Immature natural killer cell (primary cell): ENCODE measurements at places on chromosomes 7 and 10.

GRCh38 chr7:17492437-17492836 is 194.0 kb downstream of the AHR start:
- peak; percentile 2 for DNase-seq

GRCh38 chr7:130151591-130152492 is 53.4 kb downstream of the TMEM209 start:
- peak; percentile 60 for DNase-seq

DNA sequence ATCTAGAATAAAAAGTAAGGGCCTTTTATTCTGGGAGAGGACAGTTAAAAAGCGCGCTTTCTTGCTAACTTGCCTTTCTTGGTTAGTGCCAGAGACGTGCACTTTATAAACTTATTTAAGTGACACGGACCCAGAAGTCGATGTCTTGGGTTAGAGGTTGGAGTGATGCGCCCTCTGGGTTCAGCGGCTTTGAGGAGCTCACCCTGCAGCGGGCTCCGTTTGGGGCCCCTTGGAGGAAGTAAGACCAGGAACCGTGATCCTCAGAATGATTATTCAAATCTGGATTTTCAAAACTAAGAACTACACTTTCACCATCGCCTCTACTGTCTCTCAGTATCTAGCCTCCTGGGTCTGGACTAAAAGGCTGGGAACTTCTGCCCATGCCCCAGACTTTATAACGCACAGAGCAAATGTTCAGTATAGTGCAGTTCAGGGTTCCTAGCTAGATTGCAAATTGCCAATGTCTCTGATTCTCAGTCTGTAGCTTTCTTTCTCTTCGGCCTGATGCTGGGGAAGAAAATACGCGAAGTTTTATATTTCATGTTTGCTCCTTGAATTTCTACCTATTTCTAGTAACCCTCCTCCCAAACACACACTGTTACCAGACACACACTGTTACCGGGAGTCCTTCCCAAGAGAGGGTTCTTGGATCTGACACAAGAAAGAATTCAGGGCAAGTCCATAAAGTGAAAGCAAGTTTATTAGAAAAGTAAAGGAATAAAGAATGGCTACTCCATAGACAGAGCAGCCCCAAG is 18.6 kb upstream of the SMO start:
- DNase-seq: no peak

DNA sequence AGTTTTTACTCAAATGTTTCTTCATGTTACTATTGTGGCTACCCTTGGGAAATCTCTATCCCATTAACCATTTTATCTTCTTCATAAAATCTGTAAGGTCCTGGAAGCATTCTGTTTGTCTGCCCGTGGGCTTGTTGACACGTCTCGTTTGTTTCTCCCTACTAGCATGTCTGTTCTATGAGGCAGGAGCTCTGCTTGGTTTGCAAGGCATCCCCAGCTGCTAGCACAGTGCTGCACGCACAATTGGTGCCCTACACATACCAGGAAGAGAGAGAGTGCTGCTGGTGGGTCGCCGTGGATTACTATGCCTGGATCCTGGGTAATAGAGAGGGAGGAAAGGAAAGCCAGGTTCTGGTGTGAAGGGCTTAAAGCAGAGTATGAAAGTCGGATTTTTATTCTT is 166.1 kb upstream of the TNS3 start:
- DNase-seq: no peak

DNA sequence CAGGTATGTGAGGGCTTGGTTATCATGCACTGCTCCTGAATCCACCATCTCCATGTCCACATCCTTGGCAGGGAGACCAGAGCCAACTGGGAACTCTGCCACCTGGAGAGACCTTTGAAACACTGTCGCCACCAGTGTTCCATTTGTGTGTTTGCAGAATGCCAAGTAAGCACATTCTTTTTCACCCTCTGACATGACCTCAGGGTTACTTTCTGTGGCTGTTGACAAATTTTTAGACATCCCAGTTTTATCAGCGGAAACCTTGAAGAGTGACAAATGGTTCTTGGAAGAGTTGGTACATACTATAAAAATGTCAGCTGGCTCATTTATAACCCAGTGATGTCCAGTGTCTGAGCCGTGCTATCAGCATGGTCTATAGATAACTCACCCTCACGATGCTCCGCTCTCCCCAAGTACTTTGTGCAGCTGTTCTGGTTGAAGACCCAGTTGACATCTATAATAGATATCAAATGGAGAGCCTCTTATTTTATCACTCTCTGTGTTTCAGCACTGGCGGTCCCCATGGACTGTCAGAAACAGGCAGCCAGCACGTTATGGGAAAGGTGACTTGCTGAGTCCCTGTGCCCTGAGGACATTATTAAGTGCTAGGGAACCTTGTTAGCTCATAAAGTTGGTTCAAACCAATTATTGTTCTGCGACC is 563.1 kb upstream of the GALNT17 start:
- no peak for DNase-seq

DNA sequence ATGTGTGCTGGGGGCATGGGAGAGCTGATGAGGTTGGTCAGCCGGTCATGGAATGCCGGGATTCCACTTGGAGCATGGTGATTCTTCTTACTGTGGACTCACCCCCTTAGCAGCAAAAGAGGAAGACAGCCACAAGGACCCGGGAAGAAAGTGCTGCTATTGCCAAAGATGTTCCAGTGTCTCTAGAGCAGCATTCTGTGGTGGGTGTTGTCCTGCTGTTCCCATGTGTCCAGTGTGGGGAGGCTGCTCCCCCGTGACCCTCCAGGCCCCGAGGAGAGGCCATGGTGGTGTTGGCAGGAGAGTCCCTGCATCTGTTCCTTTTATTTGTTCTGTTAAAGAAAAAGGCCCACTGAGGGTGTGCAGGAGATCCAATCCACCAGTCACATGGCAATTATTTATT is 499.4 kb downstream of the RPS24 start:
- DNase-seq: no peak

DNA sequence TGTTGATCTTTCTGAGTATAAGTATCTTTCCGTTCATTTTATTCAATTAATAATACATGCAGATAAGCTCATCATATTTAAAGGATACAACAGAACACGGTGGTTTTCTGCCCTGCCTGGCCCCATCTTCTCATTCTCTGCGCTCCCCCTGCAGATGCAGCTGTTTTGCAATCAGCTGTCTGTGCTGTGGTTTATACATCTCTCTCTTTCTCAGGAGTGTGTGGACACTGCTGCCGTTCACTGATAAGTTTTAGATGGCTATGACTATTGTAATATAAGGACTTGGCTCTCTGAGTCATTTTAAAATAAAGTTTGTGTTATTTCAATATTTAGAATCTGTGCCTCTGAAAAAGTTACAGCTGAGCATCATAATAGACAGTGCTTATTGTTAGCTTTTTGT is 54.5 kb downstream of the CUL1 start:
- no peak for DNase-seq

DNA sequence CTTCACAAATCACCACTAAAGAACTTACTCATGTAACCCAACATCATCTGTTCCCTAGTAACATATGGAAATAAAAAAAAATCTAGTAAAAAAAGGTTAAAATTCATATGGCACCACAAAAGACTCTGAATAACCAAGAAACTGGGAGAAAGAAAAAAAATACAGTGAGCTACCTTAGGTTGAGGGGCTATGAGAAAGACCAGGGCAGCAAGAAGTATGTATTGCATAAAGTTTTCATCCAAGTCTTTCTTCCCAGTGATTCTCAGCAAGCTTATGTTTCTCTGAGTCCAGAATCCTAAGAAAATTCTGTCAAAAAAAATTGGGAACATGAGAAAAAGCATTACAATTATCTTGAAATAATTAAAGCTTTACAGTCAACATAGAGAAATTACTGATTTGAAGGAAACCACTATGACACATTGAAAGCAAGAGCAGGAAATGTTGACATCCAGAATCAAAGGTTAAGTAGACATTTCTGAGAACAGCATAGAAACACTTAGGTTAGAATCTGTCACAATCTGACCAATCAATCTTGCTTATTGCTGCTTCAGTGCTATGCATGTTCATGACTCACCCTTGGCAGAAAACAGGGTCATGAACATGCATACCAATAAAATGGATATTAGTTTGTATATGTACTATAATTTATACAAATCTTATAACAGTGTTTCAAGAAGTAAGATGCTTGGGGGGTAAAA is 494.0 kb upstream of the POT1 start:
- peak; percentile 52 for DNase-seq

- no peak for DNase-seq
Observed at GRCh38 chr7:117424090-117424829, 3.0 kb downstream of the ASZ1 start.

- DNase-seq: no peak
Observed at GRCh38 chr10:83541046-83541445, 598.3 kb upstream of the GHITM start.

GRCh38 chr10:75826846-75827245 is 395.4 kb downstream of the LRMDA start:
- no peak for DNase-seq

DNA sequence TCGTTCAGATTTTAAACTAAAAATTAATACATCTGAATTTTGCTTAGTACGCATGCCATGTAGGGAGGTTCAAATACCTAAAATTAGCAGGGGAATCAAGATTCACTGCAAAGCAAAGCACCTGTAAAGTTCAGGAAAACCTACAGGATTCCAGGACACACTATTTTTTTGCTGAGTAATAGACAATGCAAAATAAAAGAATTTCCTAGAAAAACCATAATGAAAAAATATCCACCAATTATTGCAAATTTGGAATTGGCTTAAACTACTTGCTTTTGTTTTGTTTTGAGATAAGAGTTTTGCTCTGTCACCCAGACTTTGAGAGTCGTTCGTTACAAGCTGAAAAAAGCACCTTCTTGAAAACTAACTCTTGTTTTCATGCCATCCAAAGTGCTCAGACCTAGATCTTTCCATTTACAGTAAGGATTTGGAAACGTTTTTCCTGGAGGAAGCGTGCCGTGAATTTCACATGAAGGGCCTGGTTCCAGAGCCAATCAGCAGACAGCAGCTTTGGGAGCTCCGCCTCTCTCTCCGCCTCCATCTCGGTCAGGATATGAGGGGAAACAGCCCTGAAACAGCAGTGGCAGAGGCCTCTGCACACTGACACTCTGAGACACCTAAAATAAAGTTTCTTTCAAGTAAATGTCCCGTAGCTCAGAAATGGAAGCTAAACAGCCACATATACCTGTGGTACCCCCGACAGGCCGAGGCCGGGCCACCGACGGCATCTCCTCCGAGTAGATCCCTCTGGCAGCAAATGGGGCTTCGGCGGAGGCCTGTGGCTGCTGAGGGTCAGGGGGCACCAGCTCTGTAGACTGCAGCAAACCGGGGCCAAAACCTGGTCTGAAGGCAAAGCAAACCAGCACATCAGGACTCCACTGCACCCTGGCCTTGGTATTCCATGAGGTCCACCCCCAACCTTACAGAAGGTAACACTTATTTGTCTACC is 45.9 kb upstream of the ATP6V0A4 start:
- no peak for DNase-seq

DNA sequence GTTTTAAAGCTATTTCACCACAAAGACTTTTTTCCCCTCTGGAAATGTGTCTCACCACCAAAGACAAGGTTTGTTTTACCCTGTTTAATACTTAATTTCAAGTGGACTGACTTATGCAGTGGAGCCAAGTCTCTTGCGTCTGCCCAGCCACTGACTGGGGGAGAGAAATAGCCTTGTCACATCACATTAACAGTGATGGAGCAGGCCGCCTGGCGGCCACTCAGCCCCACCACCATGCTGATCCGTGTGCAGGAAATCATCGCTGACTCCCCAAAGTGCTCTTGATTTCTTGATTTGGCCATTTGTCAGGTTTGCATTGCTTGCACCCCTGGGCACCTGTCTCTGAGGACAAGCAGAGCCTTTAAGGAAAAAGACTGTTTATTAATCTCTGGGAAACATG is 334.1 kb downstream of the GLRX3 start:
- DNase-seq: no peak

- no peak for DNase-seq
Observed at GRCh38 chr10:15113766-15114165, 16.6 kb downstream of the RPP38 start.

- DNase-seq: no peak
Observed at GRCh38 chr7:12303495-12303894, 92.4 kb downstream of the TMEM106B start.

GRCh38 chr7:26200038-26200443 is 505 bp downstream of the HNRNPA2B1 start:
- peak; percentile 80 for DNase-seq

DNA sequence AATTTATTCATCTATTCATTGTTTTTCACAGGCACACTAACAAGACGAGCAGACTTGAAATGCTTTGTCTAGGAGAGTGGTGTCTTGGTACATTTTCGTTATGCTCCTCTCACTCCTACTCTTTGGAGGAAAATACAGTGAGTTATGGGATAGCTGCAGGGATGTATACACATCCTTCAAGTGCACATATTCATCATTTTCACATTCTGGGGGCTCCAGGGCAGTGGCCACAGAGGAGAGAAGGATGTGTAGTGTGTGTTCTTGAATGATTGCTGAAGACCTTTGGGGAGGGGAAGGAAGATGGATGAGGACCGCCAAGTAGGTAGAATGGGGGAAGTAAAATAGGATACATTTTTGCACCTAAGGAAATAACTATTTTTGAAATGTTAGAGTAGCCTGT is 34.8 kb upstream of the ORC5 start:
- no peak for DNase-seq

DNA sequence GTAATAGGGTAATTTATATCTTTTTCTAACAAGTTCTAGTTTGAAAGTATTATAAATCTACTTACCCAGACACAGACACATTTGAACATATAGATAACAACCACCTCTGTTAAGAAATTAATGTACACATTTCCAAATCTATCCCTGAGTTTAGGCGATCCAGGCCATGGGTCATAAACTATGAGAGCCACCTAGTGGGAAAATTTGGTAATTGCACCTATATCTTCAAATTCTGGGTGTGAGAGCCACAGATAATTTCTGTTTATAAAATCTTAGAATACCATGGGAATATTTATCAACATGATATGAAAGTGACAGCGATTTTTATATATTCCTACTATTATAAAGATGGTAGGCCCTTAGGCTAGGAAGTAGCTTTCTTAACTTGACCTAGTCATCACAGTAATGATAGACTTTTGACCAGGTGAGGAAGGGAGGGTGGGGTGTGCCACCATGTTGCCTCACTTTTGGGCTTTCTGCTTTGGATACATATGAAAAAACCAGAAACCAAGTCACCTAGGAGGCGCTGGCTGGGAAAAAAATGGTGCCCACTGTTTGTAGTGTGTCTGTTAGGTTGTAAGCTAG is 8.0 kb upstream of the EPHA1 start:
- DNase-seq: peak; percentile 56

DNA sequence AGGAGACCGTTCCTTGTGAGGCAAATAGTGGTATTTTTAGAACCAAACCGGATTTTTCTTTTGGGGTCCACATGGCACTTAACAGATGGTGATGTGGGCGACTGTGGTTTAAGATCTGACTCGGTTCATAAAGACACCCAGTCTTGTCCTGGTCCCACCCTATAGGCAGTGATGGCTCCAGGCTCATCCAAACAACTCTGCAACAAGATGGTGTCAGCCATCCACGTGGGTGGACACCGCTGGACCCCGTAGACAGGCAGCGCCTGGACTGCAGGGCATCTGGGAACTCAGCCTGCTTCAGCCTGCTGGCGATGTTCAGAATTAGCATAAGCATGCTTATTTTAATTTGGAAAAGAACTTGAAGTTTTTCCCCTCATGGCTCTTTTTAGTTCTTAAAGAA is 258.4 kb upstream of the FZD1 start:
- no peak for DNase-seq

- no peak for DNase-seq
Observed at GRCh38 chr7:99252166-99252895, 20.3 kb upstream of the MYH16 start.
